ENCODE measurements at places on chromosomes 7 and 10.

DNA sequence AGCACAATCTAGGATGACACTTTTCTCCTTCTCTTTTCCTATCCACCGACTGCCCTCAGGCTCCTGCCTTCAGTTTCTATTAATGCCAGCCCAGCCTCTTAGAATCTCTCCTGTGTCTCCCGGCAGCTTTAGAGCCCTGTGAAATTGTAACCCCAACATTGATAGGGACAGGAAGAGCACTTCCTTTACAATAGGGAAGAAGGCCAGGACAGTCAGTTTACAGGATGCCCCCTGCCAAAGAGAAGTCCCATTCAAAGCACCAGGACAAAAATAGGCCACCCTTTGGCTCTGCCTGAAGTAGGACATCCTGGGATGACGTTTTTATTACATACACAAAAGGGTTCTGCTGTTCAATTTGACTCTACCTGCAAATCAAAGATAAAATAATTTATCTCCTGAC lies 64.7 kb upstream of the ANK3 start:
- no peak for DNase-seq

- no peak for DNase-seq
These were observed 28.0 kb downstream of the ABLIM1 start for GRCh38 chr10:114629824-114630730.

- DNase-seq: no peak
These were observed 20.0 kb downstream of the PYROXD2 start for GRCh38 chr10:98394851-98395440.

GRCh38 chr7:135102372-135102771 lies 45.5 kb upstream of the TMEM140 start:
- DNase-seq: no peak

GRCh38 chr7:94540428-94540827 lies 30.8 kb downstream of the CASD1 start:
- no peak for DNase-seq

DNA sequence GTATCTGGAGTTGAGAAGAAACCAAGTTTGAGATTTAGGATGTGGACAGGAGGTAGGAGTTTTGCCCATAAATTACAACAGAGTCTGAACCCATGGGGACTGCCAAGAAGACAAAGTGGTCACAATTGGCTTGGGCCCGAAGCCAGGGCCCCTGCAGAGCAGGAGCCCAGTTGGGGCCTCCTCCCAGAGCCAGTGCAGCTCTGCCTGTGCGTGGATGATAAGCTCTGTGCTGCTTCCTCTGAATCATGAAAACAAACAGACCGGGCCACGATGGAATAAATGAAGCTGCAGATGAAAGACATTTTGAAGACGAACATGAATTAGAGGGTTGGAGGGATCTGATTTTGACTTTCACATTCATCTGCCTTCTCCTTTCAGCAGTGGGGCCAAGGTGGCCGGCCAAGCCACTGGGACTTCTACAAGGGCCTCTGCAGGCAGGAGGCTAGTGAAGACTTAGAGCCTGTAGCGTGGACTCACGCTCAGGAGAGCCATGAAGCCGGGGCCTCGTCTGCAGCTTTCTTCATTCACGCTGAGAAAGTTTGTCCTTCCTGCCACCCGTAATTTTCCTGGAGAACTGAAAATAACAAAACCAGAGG lies 156.8 kb upstream of the LYZL1 start:
- no peak for DNase-seq

DNA sequence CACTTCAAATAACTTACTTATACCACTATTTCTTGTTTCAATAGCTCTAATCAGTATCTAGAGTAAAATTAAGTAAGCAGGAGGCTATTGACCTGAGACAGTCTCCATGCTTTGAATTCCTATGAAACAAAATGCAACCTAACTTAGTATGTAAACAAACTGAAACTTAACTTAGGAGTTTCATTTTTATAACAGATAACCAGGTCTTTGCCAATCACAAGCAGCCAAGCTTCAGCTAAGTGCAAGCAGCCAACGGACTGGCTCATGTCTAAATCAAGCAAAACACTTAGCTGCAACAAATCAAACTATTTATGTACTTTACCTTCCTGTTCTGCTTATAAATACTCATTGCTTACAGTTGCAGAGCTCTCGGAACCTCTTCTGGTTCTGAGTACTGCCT lies 4.4 kb upstream of the GSTK1 start:
- DNase-seq: no peak

- no peak for DNase-seq
These were observed 6.2 kb downstream of the SFR1 start for GRCh38 chr10:104128214-104128613.

DNA sequence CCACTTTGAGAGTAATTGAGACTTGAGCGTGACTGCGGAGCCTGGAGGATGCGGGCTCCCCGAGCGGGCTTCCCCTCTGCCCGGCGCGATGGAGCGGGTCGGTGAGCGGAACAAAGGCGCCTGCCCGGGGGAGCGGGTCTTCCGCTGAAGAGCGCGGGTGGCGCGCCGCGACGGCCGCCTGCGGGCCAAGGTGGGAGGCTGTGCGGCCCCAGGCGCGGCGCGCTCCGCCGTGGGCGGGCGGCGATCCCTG lies at the start of gene GALNT17:
Gene GALNT17, plus strand, starts transcription at position 18 of the 250 bp plus-strand sequence.
- no peak for DNase-seq

GRCh38 chr7:45026984-45027773 lies 27.2 kb downstream of the CCM2 start:
- peak; percentile 28 for DNase-seq

DNA sequence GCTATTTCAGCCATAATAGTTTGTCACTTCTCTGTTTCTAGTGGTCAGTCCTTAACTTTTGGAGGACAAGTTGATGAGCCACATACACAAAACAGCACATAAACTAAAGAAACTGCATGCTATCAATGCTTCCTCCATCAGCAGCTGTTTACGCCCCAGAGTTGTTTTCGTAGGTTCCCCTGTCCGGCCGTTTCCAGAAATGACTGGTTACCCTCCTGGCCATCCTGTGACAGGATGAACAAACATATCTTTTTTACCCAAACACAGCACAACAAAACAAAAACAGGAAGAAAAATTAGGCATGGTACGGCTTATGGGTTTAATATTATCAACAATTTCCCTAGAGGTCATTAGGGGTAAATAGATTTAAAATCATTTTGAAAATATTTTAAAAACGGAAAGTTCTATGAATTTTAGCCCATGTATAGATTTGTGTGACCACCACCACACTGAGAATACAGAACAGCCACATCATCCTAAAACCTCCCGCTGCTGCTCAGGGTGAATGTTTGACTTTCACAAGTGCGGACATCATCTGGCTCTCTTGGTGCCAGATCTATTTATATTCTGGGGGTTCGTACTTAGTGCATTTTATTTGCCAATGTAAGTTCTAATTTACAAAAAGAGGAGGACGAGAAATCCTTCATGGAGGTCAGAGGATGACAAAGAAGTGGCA lies 74.8 kb downstream of the HIPK2 start:
- DNase-seq: no peak

DNA sequence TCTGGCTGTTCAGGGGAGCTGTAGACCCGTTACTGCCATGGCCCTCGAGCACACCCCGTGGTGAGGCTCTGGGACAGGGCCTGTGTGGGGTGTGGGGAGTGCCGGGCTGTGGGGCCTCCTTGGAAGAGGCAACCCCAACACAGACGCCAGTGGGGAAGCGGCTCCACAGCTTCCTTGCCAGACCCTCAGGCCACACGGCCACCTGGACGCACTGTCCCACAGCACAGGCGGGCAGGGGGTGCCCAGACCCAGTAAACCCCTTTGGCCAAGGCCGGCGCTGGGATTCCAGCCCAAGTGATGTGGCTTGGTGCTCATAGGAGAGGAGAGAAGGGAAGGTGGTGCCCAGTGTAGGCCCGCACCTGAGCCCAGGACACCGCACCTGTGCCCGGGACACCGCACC lies 12.9 kb upstream of the NKX6-2 start:
- no peak for DNase-seq

DNA sequence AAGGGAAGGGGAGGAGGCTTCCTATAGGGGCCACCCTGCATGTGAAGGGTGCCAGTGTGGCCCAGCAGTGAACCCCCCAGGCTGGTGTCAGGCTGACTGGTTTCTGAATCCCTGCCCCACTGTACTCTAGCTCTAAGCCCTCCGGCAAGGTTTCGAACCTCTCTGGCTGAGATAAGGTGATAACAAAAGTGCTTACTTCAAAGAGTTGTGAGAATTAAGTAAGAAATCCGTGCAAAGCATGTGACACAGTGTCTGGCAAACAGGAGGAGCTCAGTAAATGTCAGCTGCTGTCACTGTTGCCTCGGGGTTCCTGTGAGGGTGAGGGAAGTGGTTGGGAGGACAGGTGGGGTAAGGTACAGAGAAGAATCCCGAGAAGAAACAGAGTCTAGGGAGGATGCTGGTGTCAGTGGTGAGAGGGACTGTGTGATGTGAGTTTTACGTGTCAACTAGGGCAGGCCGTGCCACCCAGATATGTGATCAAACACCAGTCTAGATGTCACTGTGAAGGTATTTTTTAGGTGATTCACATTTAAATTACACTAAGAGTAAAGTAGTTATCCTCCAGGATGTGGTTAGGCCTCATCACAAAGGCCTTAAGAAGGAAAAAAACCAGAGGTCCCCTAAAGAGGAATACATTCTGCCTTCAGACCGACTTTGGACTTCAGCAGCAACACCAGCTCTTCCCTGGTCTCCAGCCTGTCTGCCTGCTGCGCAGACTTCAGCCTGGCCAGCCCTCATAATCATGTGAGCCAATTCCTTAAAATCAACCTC lies 64.4 kb downstream of the BPGM start:
- DNase-seq: peak; percentile 55

GRCh38 chr10:132545659-132546367 lies 8.2 kb downstream of the INPP5A start:
- DNase-seq: no peak

GRCh38 chr7:97959046-97959445 lies 30.9 kb downstream of the OCM2 start:
- DNase-seq: no peak

- DNase-seq: no peak
These were observed 100.1 kb downstream of the CYTH3 start for GRCh38 chr7:6172224-6172909.

- DNase-seq: no peak
These were observed 161.0 kb downstream of the GRID1 start for GRCh38 chr10:86205306-86206239.

GRCh38 chr7:4818000-4818794 lies 42.8 kb downstream of the AP5Z1 start:
- no peak for DNase-seq

GRCh38 chr10:60291344-60291930 lies 98.2 kb downstream of the ANK3 start:
- DNase-seq: no peak

- no peak for DNase-seq
These were observed 16.7 kb downstream of the LIPF start for GRCh38 chr10:88680958-88681357.

- no peak for DNase-seq
These were observed 157.2 kb downstream of the SH2D4B start for GRCh38 chr10:80694930-80695329.

GRCh38 chr10:27743012-27743876 lies 2.4 kb downstream of the MKX start:
- peak; percentile 40 for DNase-seq

GRCh38 chr7:114885836-114886235 lies 36.1 kb upstream of the MDFIC start:
- DNase-seq: no peak

DNA sequence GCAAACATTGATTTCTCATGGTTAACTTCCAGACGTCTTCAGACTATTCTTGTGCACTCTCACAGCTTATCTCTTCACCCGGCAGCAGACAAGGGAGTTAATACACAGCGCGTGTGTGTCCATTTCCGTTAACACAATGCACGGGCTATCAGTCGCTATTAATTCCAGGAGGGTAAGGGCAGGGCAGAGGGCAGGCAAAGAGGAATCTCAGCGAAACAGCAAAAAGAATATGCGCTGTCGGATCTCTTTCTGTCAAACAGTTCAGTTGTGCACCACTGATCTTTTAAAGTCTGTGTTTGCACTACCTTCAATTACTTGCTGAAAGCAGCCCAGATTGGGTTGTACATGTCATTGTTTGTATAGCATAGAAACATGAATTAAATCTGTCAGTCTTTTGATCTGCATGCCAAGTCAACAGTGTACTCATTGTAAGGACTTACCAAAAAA lies 41.1 kb upstream of the CABCOCO1 start:
- DNase-seq: no peak

DNA sequence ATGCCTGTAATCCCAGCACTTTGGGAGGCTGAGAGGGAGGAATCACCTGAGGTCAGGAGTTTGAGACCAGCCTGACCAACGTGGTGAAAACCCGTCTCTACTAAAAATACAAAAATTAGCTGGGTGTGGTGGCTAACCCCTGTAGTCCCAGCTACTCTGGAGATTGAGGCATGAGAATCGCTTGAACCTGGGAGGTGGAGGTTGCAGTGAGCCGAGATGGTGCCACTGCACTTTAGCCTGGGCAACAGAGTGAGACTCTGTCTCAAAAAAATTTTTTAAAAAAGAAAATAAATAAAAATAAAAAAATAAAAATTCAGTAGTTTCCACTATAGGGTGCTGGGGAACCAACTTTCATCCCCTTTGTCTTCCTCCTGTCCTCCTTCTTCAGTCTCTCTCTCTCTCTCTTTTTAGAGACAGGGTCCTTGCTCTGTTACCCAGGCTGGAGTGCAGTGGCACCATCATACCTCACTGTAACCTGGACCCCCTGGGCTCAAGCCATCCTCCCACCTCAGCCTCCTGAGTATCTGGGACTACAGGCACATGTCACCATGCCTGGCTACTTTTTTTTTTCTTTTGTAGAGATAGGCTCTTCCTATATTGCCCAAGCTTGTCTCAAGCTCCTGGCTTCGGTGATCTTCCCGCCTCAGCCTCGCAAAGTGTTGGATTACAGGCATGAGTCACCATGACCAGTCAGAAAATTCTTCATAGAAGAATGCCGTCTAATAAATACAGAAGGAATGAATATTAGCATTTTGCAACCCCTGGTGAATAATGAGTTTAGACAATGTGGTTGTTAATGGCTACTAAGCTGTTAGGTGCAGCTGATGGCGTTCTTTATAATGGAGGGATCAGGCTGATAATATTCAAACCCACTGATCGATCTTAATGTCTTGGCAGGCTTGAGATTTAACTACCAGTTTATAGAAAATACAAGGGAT lies 20.6 kb downstream of the RBM20 start:
- DNase-seq: no peak

- no peak for DNase-seq
These were observed 43.0 kb downstream of the VSTM4 start for GRCh38 chr10:49072166-49072885.

- DNase-seq: no peak
These were observed 14.9 kb downstream of the BZW2 start for GRCh38 chr7:16660702-16661464.

DNA sequence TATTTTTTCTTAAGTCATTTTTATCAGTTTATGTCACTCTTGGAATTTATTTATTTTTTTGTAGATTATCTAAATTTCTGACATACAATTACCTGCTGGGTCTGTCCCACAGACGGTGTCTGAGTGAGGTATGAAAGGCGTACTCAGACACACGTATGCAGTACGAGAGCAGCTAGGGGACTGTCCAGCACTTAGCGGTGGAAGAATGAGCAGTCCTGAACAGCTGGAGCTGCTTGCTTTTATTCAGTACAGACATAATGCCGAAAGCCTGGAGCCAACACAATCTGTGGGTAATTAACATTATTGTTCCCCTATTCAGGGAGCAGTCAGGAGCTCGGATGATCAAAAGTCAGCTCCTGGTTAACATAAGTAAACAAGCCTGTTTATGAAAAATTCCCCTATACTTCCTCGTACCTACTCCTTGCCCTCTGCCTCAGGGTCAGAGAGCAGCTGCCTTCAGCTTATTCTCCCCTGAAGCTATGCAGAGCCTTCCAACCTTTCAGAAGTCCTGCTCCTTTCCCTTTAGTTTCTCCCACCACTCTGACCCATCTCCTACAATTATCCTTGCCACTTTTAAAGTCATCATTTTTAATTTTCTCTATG lies 488.0 kb upstream of the POM121L12 start:
- no peak for DNase-seq

Measured in activated CD4-positive, alpha-beta T cell treated with anti-CD3 and anti-CD28 coated beads, Interleukin-2, amount 50 U/mL, for 48 hours (primary cell).